ENCODE measurements at places on chromosomes 3 and 15. TPM values are rescaled to one million over a fixed set of nuclear protein-coding genes. Genes with fewer than 3 reads are reported as not detected.

DNA sequence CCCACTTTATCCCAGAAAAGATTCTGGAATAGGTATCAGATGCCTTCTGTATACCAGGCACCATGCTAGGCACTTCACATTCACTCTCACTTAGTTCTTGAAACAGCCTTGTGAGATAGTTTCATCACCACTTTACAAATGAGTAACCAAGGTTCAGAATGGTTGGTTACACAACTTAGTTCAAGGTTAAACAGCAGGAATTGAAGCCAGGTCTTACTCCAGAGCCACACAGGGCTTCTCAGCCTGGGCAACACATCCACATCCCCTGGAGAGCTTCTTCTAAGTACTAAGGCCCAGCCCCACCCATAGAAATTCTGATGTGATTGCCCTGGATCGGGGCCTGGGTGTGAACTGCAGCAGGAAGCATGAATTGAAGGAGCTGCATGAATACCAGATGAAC, 18.6 kb downstream of the WHAMM start:
- no peak for DNase-seq

GTF2A2 gene
- 132 TPM for total RNA-seq

RETNLB gene
- not detected for total RNA-seq

ATP2C1 gene
- total RNA-seq, result 95.2 TPM

C3orf52 gene
- total RNA-seq, result 18.1 TPM

SCAMP5 gene
- total RNA-seq, result 1.8 TPM

DNA sequence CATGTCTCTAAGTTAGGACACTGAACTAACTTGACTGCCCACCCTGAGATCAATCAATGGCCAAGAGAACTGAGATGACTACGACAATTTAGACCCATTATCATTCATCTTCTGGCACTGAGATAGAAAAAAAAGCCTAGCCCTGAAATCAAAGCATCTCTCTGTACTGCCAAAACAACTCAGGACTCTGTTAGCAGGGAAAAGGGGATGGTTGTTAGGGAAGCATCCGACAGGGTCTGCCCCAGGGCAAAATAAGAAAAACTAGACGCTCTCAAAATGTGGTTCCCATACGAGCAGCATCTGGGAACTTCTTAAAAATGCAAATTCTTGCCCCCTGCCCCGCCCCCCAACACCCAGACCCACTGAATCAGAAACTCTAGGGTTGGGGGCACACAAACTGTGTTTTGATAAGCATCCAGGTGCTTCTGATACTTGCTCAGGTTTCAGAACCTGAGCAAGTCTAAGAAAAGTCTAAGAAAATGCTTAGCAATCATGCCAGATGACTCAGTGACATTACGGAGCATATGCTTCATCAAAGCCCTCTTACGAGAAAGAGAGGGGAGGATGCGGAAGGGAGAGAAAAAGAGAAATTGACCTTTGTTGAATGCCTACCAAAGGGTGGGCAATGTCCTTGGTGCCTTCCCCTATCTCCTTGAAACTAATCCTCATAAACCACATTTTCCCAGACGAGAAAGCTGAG, 172.8 kb upstream of the HES1 start:
- DNase-seq, result no peak

Measured in Daoy (cell line).